Femur (tissue), 1 donor: ENCODE measurements at places on chromosomes 12 and 14.
A peak's percentile ranks its signal among the peaks of the same experiment; 100 is the strongest.

- no peak for DNase-seq
Observed at GRCh38 chr12:116233669-116234068, 43.8 kb downstream of the MED13L start.

- no peak for DNase-seq
Observed at GRCh38 chr12:5888816-5889315, 56.2 kb downstream of the ANO2 start.

GRCh38 chr12:113802000-113802749, 163.9 kb downstream of the RBM19 start:
- DNase-seq, result no peak

DNA sequence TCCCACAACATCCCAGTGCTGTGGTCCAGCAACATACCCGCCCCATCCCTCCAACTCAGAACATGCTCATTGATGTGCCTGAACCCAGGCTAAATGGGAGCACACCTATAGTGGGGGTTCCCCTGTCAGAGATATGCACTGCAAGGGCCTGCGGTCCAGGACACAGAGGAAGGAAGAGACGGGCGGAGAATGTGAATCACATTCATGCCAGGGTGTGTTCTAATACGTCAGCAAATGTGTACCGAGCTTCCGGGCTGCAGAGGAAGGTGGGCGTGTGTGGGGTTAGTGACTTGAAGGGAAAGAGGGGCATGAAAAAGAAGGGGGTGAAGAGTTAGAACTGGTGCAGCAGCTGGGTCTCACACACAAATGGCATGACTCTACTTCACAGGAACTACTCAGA, 83.7 kb downstream of the DPF3 start:
- DNase-seq, result no peak

- no peak for DNase-seq
Observed at GRCh38 chr12:15212930-15213329, 8.3 kb downstream of the RERG start.

DNA sequence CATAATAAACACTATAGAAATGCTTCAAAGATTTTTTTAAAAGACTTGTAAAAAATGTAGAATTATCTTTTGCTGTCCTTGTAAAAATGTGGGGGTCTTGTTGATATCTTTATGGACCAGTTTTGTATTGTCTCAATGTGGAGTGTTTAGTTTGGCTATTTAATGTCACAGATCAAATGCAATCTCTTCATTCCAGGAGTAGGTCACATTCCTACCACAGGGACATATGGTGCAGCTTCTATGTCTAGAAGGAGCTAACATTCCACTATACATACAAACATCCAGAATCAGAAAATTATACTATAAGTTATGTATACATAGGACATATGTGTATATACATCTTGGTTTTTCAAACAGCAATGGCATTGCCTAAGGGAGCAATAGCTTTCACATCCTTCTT, 345.7 kb downstream of the BMP4 start:
- DNase-seq, result no peak

- no peak for DNase-seq
Observed at GRCh38 chr12:117100251-117100650, 1.0 kb upstream of the TESC start.

GRCh38 chr14:64423987-64424386, 35.8 kb downstream of the MTHFD1 start:
- no peak for DNase-seq

- DNase-seq, result no peak
Observed at GRCh38 chr12:6526766-6527525, 7.4 kb upstream of the GAPDH start.

GRCh38 chr12:107404981-107405380, 280.6 kb upstream of the PWP1 start:
- no peak for DNase-seq

DNA sequence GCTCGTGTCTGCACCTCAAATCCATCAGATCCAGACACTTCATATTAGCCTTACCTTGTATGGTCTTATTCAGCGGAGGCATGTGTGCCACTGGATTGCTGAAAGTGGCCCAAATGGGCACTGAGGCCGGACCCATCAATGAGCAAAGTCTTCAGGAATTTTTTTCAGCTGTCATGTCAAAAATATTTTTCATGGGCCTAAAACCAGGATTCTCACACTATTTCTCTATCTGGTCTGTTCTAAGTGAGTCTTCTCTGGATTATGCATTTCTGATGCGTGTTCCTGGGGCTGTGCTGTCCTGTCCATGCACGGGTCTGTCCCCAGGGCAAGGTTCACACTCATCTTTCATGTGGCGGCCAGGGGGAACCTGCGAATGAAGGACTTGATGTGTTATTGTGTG, 94.6 kb downstream of the KCNA5 start:
- no peak for DNase-seq

DNA sequence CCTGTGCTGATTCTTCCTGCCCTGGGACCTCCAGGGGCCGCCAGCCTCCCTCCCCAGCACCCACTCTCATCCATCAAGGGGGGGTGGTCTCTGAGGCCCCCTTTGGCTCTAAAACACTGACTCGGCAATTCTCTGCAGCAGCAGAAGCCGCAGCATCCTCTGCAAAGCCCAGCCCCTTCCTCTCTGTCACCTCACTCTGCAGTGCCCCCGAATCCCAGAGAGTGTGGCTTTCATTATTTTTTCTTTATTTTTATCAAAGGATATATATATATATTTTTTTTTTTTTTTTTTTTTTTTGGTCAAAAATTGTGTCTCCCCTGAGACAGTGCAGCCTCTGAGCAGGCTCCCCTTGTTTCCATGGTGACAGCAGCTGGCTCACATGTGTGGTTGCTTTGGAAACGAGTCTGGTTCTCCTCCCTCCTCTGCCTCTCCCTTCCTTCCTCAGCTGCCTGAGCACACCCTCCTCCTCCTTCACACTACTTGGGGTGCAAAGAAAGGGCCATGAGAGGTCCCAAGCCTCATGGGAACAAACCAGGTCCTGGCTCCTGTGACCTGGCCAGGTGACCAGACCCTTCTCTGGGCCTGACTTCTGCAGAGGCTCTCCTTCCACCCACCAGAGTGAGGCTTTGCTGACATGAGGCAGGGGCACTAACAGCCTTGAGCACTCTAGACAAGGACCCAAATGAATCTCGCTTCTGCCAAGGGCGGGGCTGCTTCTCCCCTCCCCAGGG, 100.5 kb downstream of the LRRC74A start:
- DNase-seq, result peak; percentile 88

- peak; percentile 85 for DNase-seq
Observed at GRCh38 chr12:121811434-121812319, 7.9 kb downstream of the SETD1B start.

- no peak for DNase-seq
Observed at GRCh38 chr12:132632521-132633228, 14.1 kb downstream of the P2RX2 start.

DNA sequence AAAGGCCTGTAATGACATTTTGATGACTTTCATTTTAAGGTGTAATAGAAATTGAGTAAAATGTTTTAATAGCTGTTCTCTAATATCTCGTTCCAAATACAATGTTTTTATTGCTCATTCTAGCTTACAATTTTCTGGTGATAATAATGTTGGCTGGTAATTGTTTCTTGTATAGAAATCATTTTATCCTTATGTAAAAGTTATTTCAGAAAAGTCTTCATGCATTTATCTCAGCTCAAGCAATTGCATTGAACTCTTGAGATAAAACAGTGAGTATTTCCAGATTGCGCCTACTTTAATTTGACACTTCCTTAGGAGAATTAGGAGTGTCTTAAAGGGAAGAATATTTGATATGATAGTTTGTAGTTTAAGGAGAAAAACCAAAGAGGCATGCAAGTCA, 4.0 kb downstream of the RMST start:
- DNase-seq, result no peak
